Fibroblast of skin of left quadriceps (primary cell): ENCODE measurements at places on chromosomes 5 and 9.
A peak's percentile ranks its signal among the peaks of the same experiment; 100 is the strongest.

GRCh38 chr5:32263684-32264083 is 49.1 kb downstream of the MTMR12 start:
- no peak for DNase-seq

DNA sequence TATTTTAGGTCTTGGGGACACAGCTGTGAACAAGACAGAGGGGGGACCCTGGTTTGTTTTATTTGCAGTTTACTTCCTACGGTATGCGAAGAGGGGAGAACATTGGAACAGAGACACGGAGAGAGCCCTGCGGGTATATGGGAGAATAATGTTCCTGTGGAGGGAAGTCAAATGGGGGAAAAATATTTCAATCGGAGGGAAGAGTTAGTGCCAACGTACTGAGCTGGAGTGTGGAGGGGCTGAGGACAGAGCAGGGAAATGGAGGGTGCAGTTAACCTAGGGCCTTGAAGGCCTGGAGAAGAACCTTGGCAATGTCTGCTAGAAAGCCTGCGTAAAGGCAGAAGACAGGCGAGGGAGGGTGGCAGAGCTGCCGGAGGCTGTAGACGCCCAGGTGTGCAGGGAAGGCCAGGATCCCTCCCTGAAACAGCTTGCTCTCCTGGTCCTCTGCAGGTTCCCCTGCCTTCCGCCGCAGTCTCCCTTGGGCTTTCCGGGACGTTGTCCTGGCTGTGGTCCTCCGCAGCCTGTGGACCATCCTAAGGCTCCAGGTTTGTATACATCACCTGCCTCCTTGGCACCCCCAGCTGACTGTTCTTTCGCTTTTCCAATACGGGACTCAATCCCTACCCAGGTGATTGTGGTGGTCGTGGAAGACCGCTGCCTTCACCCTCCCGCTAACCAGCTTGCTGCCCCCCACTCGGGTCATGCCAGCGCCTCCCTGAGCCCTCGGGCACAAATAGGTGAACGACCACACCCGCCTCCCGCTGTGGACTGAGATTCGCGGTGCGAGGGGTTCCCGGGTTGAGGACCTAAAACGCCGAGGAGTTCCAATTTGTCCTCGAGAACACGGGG is 1.9 kb upstream of the RACK1 start:
- DNase-seq: no peak

GRCh38 chr9:137276473-137277328 is 825 bp upstream of the TOR4A start:
- DNase-seq: no peak

DNA sequence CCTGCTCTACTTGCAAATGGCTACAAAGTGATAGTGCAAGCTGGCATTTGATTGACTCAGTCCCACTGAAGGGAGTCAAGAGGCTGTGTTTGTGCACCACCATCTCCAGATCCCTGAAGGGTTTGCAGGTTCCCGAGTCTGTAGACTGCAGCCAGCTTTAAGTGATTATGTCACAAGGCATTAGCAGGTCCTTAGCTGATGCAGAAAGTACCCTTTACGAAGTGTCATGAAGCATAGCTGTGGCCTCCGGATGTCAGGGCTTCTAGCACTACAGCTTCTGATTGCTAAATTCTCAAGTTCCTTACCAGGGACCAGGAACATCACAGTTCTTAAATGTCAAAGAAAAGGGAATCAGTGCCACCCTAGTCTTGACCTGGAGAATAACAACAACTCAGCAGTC is 311.3 kb upstream of the TRPC7 start:
- no peak for DNase-seq

DNA sequence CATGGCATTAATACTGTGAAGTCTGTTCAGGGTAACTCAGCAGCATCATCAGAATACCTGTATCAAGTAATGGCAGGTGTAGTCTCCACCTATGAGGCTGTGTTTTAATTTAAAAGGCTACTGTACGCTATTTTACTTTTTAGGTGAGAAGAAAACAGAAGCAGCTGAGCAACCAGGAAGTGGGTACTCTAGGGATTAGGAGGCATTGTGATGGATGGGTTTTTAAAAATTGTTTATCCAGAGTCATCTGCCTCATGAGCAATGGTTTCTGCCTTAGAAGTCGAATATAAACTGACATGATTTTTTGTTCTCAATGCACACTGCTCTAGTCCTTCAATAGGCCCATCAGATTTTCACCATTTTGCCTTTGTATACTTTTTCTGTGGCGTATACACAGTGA is 42.6 kb downstream of the PSIP1 start:
- DNase-seq: no peak

GRCh38 chr9:129177443-129177790 is 644 bp downstream of the IER5L start:
- no peak for DNase-seq

- no peak for DNase-seq
Observed at GRCh38 chr5:159051421-159052282, 48.1 kb downstream of the EBF1 start.

GRCh38 chr5:72166070-72166979 is 59.0 kb downstream of the MAP1B start:
- peak; percentile 79 for DNase-seq

- no peak for DNase-seq
Observed at GRCh38 chr9:136399176-136400037, 563 bp downstream of the SNAPC4 start.

DNA sequence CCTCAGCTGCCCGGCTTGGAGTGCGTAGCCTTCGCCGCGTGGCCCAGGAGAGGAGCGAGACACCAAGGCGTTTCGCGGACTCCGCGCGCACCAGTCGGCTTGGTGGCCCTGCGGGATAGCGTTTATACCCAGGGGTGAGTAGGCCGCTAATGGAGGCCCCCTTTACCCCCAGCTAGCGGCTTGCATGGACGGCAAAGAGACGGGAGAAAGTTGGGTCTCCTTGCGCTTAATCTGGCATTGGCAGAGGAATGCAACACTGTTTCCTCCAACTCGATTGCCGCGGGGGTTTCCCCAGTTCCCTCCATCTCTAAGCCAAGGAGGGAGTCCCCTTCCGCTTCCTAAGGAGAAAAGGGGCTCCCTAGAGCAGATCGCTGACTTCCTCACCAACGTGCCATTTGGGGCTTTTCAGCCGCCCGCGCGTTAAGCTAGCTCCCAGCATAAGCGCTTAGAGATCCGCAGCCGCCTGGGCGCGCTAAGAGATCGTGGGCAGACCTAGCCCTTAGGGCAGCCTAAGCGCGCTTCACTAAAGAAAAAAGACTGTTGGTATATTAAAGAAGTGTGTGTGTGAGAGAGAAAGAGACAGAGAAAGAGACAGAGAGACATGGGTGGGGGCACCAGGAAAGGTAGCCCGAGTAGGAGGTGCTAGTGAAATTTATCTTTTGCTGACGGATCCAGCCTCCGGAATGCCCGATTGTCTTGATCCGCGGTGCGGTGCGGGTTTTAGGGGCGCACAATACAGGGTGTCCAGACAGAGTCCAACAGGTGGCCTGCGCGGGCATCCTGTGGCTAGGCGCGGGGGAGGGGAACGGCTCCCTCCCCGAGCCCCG is 597.9 kb upstream of the SGCD start:
- DNase-seq: no peak

DNA sequence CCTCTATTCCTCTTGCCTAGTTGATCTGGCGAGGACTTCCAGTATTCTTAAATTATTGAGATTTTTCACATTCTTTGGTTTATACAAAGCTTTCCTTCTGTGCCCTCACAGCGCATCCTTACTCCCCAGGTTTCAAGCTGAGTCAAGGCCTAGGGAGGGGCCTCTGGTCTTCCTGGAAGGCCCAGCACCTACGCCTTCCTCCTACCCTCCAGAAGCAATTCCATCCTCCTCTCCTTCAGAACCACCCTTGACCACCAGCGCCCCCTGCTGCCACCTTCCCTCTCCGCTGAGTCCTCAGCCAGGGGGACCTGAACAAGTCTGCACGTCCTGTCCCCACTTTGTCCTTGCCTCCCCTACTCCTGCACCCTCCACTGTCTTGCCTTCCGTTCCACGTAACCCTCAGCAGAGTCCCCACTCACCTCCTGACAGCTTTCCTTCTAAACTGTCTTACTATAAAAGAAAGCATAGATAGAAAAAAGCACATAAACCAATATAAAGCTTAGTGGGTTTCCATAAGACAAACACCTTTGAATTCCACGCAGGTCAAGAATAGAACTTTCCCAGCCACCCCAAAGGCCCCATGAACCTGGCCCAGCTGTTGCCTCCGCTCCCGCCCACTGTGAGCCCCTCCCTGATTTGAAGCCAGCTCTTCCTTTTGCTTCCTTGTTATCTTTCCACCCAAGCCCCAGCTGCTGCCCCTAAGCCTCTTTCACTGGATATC is 63.0 kb upstream of the CTSL start:
- peak; percentile 29 for DNase-seq

- DNase-seq: no peak
Observed at GRCh38 chr5:17989567-17990563, 355.6 kb downstream of the TAF11L14 start.

DNA sequence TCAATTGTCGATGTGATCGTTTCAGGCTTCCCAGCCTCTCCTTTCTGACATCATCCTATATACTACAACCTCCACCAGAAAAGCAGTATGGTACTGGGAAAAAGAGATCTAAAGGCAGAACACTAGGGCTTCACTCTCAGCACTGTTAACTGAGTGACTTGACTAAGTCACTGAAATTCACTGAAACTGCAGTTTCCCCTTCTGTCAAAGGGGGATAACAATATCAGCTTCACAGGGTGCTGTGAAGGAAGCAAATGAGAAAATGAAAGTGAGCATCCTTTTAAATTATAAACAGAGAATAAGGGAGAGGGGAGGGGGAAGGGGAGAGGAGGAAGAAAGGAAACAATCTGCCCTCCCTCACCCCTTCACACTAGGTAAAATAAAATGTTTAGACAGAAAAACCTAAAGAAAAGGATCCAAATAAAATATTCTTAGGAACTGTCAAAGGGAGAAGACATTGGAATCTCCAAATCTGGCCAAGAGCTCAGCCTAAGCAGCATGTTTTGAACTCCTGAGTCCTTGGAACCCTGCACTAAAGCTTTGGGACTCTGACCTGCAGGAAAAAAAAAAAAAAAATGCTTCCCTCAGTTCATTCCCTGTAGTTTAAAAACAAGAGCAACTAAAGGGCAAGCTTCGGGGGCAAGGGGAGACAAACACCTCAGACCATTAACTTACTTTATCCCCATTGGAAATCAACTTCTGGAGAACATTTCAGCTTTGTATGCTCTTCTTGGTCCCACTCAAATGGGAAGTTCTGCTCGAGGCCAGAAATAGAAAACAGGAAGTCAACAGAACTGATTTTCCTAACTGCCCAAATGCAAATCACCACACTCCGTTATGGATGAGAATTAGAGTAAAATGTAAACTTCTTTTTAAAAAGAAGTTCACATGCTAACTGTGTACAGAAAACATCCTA is 178.3 kb downstream of the DEPDC1B start:
- DNase-seq: no peak

DNA sequence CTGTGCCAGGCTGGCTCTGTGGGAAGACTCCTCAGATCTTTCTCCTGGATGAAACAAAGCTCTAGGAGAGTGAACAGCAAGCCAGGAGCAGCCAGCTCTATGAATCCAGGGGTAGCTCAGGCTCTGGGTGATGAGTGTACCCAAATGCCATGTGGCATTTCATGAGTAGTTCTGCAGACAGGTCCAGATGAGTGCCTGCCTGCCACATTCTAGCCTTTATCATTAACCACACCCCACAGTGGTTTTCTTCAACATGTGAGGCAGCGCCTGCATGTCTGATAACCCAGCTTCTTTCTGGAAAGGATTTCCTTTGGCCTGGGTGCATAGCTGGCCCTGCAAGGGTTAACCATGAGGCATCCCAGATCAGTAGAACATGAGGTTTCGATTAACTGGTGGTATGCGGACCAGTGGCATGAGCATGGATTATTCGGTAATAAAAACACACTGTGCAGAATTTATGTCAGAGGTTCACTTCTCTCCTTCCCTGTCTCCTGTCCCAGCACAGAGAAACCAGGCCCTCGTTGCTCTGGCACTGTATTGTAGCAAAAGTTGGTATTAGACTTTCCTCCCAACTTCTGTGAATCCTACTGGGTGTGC is 381.9 kb upstream of the ZNF462 start:
- peak; percentile 75 for DNase-seq

- DNase-seq: no peak
Observed at GRCh38 chr5:115191474-115192031, 21.8 kb upstream of the TRIM36 start.

DNA sequence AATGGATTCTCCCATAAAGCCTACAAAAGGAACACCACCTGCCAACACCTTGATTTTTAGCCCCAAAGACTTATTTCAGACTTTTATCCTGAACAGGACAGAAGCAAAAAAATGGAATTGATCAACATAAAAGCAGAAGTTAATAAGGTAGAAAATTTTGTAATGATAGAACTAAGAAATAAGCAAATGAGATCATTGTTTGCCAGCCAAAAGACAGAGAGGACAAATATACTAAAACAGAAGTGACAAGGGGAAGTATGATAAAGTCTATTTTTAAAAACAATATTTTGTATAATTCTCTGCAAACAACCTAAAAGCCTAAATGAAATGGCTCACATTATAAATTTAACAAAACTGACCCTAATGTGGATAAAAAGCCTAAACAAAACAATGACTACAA is 110.5 kb upstream of the PRSS3 start:
- no peak for DNase-seq

- no peak for DNase-seq
Observed at GRCh38 chr5:69245031-69245430, 10.3 kb downstream of the CDK7 start.

DNA sequence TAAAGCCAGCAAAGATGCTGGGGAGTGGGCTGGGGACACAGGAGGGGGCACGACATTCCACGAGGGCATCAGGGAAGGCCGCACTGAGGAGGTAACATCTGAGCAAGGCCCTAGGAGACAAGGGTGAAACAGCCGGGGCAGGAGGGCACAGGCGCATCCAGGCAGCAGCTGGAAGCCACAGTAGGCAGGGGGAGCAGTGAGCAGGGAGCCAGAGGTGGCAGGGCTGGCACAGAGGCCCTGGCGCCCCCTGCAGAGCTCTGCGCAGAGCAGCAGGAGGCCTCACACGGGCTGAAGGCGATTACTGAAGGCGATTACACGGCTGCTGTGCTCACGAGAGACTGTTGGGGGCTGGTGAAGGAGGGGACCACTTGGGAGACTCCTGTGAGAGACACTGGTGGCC is 15.4 kb downstream of the LMAN2 start:
- no peak for DNase-seq

DNA sequence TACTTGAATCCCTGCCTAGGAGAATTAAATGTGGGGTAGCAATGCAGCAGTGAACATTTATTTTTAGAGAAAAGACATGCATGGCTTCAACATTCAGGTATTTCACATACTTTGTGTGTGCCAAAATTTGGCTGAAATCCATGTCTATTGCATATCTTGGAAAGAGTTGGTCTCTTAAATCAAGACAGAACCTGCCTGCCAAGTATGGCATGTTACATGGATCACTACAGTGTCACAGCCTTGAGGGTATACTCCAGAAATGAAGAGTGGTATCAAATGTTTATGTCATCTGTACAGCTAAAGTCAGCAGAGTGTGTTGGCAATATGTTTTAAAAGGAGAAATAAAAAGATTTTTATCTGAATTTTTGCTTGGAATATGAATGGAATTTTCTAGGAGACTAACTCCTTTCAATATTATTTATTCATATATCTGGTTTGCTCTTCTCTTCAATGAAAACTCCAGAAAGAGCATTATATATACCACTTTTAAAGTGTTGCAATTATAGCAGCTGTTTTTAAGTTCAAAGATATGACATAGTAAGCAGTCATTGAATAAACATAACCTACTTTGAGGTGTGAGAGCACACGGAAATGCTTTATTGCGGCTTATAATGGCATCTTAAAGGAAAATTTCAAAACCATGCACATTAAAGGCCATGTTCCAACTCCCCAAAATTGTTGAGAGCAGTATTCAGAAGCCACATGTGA is 95.4 kb upstream of the MINAR2 start:
- no peak for DNase-seq

- DNase-seq: no peak
Observed at GRCh38 chr9:23723672-23724071, 102.4 kb downstream of the ELAVL2 start.

GRCh38 chr9:75823151-75823550 is 67.3 kb upstream of the PCSK5 start:
- peak; percentile 14 for DNase-seq
